ENCODE measurements at places on chromosomes 12 and 14. TPM values are rescaled to one million over a fixed set of nuclear protein-coding genes. Genes with fewer than 3 reads are reported as not detected.

The BEGAIN gene
- 3.7 TPM for polyA plus RNA-seq

The TAS2R50 gene
- polyA plus RNA-seq = not detected

The SARNP gene
- 140 TPM for polyA plus RNA-seq

The CLEC12A gene
- not detected for polyA plus RNA-seq

The CKAP4 gene
- 29.0 TPM for polyA plus RNA-seq

The SOAT2 gene
- polyA plus RNA-seq = 0.13 TPM

The ZFYVE26 gene
- 13.0 TPM for polyA plus RNA-seq

The CD69 gene
- polyA plus RNA-seq = not detected

The MYF6 gene
- polyA plus RNA-seq = 0.39 TPM

The ZNF664 gene
- 22.8 TPM for polyA plus RNA-seq

The TMTC2 gene
- polyA plus RNA-seq = 2.3 TPM

The SELPLG gene
- polyA plus RNA-seq = 0.18 TPM

The CMA1 gene
- not detected for polyA plus RNA-seq

The CLEC14A gene
- 0.17 TPM for polyA plus RNA-seq

The PLEKHG7 gene
- not detected for polyA plus RNA-seq

The ARF6 gene
- 17.2 TPM for polyA plus RNA-seq

The KLRC1 gene
- polyA plus RNA-seq = not detected

The OASL gene
- polyA plus RNA-seq = not detected

The C12orf54 gene
- polyA plus RNA-seq = not detected

The NXPH4 gene
- polyA plus RNA-seq = 0.92 TPM

The KITLG gene
- polyA plus RNA-seq = 1.3 TPM

The TPH2 gene
- polyA plus RNA-seq = 0.57 TPM

The TMEM30B gene
- polyA plus RNA-seq = 27.3 TPM

The ALX1 gene
- polyA plus RNA-seq = 0.41 TPM

The OLR1 gene
- polyA plus RNA-seq = not detected

The NKX2-1 gene
- not detected for polyA plus RNA-seq

The TSPAN8 gene
- not detected for polyA plus RNA-seq

The NR1H4 gene
- polyA plus RNA-seq = not detected

The DNAJC22 gene
- 0.20 TPM for polyA plus RNA-seq

The LALBA gene
- not detected for polyA plus RNA-seq

The ABHD12B gene
- 4.0 TPM for polyA plus RNA-seq

The GRIP1 gene
- polyA plus RNA-seq = 4.5 TPM

The PHETA1 gene
- polyA plus RNA-seq = 9.7 TPM

The CCDC198 gene
- polyA plus RNA-seq = not detected

The IL22 gene
- not detected for polyA plus RNA-seq

The ZFYVE1 gene
- polyA plus RNA-seq = 12.7 TPM
